Activated naive CD8-positive, alpha-beta T cell treated with anti-CD3 and anti-CD28 coated beads, Interleukin-2, amount 50 U/mL, for 24 hours (primary cell): ENCODE measurements at places on chromosomes 2 and 18.

GRCh38 chr2:68151037-68151436, 6.7 kb upstream of the PNO1 start:
- DNase-seq, result no peak

GRCh38 chr18:80191264-80191663, 56.0 kb downstream of the PARD6G start:
- no peak for DNase-seq

GRCh38 chr18:58298251-58299134, 254.5 kb downstream of the NEDD4L start:
- no peak for DNase-seq

DNA sequence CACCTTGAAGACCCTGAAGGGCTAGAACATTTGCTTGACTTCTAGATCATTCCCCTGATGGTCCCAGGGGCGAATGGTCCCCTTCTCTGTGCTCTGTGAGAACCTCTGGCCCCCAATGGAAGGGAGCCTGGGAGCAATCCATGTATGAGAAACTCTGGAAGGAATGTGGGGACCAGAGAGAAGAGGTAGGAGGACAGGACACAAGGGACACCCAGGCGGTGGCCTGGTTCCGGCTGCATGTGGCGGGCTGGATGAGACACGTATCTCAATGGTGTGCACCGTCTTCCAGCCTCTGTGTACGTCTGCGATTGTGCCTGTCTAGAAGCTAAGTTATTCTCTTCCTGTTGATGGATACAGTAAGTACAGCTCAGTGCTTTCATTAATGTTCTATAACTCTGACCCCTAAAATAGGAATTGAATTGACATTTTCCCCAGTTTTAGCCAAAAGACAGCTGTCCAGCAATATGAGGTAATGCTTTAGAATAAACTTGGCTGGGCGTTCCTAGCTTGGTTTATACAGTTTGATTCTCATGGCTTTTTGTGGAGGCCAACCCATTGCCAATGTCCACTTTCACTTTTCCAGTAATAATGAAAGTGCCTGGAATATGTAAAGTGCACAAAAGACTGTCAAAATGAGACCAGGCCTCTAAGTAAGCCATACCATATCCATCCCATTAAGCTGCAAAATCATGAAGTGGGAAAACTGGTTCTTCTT, 30.1 kb upstream of the COPS8 start:
- no peak for DNase-seq

DNA sequence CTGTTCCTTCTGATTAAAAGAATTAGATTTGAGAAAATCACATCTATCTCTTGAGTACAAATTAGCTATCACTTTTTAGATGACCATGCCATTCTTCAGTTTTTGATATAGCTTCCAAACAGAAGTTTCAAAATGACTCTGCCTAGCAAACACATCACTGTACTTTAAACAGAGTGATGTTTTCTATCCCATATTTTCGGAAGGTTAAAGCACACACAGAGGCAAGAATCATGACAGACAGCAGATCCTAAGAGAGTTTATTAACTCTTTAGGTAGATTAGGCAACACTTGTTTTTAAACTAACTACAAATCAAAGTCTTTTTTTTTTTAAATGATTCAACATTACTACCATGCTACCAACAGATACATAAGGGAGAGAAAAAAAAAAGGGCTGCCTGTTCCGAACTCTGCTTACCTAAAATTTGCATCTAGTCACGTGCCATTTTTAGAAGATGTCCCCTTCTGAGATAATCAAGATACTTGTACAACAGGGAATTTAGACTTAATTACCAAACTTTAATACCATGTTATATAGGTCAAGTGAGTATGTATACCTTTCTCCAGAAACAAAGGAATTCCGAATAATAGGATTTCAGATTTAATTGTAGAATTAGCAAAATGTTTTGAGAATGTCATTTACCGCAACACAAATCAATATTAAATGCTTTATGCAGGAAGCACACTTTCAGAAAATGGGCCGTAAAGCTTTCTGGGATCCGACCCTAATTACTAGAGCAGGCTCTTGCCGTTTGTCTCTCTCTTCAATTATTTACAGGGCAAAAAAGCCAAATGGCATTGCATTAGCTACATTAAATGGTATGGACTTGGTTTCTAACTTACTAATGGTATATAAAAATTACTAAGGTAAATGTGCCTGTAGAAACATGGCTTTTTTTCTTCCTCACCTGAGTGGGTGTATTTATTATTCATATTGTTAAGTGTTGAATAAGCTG, 2.6 kb downstream of the RBMS1 start:
- DNase-seq, result no peak

- DNase-seq, result no peak
These were observed 53.7 kb upstream of the TANC1 start for GRCh38 chr2:158914731-158915130.

GRCh38 chr2:47227532-47228279, 72.6 kb upstream of the STPG4 start:
- DNase-seq, result no peak

DNA sequence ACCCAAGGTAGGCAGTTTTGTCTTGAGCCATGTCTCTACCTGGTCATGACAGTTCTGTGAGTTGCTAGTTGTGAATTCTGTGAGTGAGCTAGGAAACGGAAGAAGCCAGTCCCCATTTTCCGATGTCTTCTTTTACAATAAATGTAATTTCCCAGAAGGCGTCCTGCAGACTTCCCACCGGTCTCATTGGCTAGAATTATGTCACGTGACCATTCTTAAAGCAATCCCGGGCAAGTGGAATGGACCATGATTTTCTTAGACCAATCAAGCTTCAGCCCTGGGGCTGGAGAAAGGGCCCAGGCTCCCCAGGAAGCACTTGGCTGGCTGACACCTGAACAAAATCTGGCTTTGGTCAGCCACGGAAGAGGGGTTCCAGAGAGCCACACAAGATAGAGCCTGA, 10.6 kb downstream of the TMEM178A start:
- DNase-seq, result no peak

DNA sequence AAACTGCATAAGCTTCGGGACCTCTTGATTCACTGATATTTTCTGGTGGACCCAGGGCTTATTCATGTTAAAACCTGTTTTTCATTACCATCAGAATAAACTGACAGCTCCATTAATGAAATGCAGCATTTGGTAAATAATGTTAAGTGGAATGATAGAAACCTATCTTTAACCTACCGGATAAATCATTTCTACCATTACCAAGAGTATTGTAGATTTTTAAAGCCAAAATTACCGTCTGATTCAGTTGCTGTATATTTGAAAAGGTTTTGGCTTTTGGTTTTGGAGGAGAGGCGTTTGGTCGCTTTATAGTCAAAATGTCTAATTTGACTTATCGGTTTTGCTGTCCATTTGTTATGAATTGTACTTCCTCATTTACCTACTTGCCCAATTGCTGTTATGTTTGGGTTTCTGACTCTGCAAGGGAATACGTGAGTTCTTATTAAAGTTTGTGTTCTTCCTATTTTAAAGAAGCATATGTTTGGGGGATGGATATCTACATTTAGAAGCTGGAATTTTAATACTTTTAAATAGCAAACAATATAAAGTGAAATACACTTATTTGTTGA, 1.0 kb upstream of the CUL3 start:
- no peak for DNase-seq

- no peak for DNase-seq
These were observed 25.3 kb upstream of the IL1RL1 start for GRCh38 chr2:102286041-102286440.

DNA sequence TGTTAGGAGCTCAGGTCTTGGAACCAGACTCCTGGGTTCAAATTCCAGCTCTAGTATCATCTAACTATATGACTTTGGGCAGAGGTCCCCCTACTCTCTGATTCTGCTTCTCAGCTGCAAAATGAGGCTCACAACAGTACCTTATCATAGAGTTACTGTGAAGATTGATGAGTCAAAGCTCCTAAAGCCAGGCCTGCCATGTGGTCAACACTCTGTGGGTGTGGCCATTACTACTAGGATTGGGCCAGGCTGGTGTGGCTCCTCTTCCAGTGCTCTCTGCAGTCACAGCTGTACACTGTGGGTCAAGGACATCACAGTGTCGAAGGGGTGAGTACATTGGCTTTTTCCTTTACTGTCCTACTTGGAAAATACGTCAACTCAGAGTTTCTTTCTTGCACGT, 22.6 kb downstream of the CAPN13 start:
- DNase-seq, result no peak
